Stromal cell of bone marrow (primary cell): ENCODE measurements at places on chromosomes 13 and 19.

- no peak for DNase-seq
Measured at GRCh38 chr19:49337267-49338022, 2.2 kb downstream of the CD37 start.

GRCh38 chr13:21399741-21400140, 59.4 kb downstream of the ZDHHC20 start:
- DNase-seq: no peak

- peak; percentile 37 for DNase-seq
Measured at GRCh38 chr19:46487802-46488445, 7.7 kb downstream of the PNMA8B start.

GRCh38 chr13:100922599-100922998, 248.0 kb upstream of the TMTC4 start:
- no peak for DNase-seq

DNA sequence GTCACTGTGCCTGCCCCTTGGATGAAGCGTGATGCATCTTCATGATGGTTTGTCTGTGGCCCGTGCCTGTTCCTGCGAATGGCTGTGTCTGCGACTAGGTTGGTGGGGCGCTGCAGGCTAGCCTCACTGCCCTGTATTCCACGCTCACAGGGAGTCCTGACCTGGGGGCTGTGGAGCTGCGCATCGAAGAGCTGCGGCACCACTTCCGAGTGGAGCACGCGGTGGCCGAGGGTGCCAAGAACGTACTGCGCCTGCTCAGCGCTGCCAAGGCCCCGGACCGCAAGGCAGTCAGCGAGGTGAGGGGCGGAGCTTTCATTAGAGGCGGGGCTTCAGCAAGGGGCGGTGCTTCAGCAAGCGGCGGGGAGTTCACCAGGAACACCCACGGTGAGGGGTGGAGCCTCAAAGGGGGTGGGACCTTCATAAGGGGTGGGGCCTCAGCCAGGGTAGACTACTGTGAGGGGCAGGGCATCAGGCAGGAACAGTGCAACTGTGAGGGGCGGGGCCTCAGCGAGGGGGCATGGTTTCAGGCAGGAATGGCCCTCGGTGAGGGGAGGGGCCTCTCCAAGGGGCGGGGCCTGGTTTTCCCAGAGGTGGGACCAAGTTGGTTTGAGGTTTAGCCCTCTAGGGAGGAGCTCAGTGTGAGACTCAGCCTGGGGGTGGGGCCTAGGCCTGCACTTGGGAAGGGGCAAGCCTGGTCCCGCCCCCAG, 17.2 kb downstream of the PKN1 start:
- DNase-seq: no peak

GRCh38 chr13:30721936-30722335, 13.4 kb upstream of the ALOX5AP start:
- DNase-seq: no peak

DNA sequence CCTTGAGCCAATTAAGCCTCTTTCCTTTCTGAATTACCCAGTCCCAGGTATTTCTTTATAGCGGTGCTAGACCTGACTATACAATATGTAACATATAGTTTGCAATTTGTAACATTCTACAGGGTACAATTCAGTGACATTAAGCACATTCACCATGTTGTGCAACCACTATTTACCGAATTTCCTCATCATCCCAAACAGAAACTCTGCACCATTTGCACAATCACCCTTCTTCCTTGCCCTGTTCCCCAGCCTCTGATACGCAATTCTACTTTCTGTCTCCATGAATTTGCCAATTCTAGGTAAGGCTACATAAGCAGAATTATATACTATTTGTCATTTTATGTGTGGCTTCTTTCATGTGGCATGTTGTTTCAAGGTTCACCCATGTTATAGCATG, 13.7 kb upstream of the SIGLEC10 start:
- no peak for DNase-seq

GRCh38 chr13:35159041-35159440, 217.0 kb downstream of the NBEA start:
- no peak for DNase-seq

DNA sequence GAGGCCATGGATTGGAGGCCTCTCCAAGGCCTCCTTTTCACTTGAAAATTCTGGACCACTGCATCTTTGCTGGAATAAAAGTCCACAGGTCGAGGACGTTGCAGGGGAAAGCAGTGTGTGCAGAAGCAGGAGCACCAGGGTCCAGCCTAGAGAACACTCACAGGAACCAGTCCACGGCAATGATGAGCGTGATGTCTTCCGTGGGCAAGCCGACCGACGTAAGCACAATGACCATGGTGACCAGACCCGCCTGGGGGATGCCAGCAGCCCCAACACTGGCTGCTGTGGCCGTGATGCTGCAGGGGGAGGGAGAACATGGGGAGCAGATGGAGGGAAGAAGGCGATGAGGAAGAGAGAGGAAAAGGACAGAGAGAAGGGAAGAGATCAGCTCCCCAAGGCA, 11.5 kb downstream of the OR7C2 start:
- DNase-seq: no peak
